ENCODE measurements at places on chromosomes 6 and 20.

DNA sequence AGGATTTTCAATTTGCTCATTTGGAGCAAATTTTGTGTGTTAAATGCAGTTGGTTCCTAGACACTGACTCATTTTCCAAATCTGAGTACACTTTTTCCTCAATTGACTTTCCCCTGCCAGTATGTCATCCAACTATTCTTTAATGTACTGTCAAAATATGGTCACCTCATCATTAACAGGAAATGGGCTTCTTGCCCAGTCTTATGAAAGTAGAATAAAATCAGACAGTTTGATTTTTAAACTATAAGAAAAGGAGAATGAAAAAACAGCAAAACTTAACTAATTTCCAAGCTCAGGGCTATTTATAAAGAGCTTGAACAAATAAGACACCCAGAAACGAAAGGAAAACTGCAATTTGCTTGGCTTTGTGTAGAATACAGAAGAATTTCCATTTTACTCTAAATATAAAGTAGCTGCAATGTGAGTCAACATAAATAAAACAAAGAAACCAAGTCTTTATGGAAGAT is 43.7 kb upstream of the RAB23 start:
- DNase-seq, result no peak

- no peak for DNase-seq
Observed at GRCh38 chr6:105797983-105798453, 288.1 kb upstream of the PRDM1 start.

- no peak for DNase-seq
Observed at GRCh38 chr6:80356000-80356399, 249.5 kb downstream of the BCKDHB start.

GRCh38 chr20:50692552-50692933 is 1.2 kb upstream of the RIPOR3 start:
- no peak for DNase-seq

GRCh38 chr6:169079650-169080049 is 174.0 kb downstream of the THBS2 start:
- no peak for DNase-seq

DNA sequence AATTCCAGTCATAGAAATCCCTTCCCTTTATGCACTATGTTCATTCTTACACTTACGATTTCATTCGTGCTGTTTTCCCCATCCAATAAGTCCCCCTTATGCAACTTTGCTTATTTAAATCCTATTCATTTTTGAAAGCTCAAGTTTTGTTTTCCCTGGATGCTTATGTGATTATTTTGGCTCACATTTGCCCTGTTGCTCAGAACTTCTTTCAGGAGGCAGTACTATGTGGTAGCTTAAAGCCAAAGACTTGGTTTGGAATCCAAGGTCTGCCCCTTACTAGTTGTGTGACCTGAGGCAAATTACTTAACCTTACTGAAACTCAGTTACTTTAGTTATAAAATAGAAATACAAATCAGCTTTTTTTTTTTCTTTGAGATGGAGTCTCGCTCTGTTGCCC is 59.6 kb downstream of the MOXD1 start:
- DNase-seq, result no peak

- no peak for DNase-seq
Observed at GRCh38 chr6:61210549-61210948, 1075.5 kb downstream of the KHDRBS2 start.

DNA sequence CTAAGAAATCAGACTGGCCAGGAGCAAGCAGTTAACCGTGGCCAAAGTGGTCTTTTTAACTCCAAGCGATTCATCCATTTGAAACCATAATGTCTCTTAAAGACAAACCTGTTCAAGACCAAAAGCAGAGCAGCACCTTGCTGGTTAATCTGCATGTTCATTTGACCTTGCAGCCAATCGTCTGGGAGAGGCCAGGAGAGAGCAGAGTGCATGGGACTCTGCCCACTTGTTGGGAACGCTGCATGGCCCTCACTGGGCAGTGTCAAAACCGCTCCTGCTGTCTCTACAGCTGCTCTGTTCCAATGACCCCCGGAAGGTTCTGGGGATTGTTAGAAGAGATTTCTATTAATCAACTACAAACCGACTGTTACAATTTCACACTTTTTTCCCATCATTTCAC is 79.6 kb downstream of the OLIG3 start:
- no peak for DNase-seq

GRCh38 chr6:15927531-15928225 is 201.2 kb upstream of the MYLIP start:
- DNase-seq, result no peak

DNA sequence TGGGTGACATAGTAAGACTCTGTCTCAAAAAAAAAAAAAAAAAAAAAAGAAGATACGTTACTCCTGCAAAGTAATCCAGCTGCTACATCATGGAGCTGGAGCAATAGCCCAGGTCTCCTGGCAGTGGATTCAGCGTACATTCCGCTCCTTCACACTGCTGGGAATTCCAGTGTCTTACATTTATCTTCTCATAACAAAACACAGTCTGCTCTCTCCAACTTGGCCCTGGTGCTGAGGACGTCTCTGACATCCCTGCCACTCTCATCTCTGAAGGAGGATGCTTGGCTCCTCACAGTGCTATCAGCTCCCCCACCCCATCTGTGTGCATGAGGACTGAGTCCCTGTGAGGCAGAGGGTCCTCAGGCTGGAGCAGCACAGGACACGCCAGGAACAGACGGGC is 529.8 kb downstream of the CD83 start:
- DNase-seq, result no peak

- DNase-seq, result no peak
Observed at GRCh38 chr6:11151488-11151887, 40.0 kb upstream of the ERVFRD-1 start.

- no peak for DNase-seq
Observed at GRCh38 chr6:119126826-119127225, 48.4 kb upstream of the FAM184A start.

- DNase-seq, result no peak
Observed at GRCh38 chr20:10883166-10883565, 209.4 kb upstream of the JAG1 start.

- DNase-seq, result no peak
Observed at GRCh38 chr6:45617441-45617840, 239.7 kb upstream of the SUPT3H start.

DNA sequence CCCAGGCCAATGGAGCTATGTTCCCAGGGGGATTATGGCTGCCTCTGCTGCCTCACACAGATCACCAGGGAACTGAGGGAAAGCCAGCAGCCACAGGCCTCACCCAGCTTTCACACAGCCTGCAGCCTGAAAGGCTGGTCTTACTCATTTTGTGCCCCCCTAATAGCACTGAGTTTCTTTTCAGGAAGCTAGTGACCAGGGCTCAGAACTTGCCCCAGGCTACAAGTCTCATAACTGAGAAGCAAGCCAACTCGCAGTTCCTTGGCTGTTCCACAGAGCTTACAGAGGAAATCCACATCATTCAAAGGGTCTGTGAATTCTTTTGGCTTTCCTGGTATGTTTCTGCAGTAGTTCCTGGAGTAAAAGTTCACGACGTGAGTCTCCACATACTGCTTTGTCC is 524.8 kb upstream of the GJE1 start:
- DNase-seq, result no peak
